ENCODE measurements at places on chromosomes 6 and 20. TPM values are rescaled to one million over a fixed set of nuclear protein-coding genes. Genes with fewer than 3 reads are reported as not detected.

- H3K27ac ChIP-seq, result no peak overlapping the region
- no peak overlapping the region for H3K4me3 ChIP-seq
- peaks cover 7% of the 10 kb centered on the region for H3K4me1 ChIP-seq
- DNase-seq, result no peak
- no peaks in the 10 kb centered on the region for H3K36me3 ChIP-seq
These were observed 1.7 kb downstream of the SLC17A2 start for GRCh38 chr6:25928562-25929324.

ENPP1 gene
- total RNA-seq, result 10.7 TPM

- no peak for DNase-seq
These were observed 34.0 kb upstream of the FOXO3 start for GRCh38 chr6:108526739-108527174.

DNA sequence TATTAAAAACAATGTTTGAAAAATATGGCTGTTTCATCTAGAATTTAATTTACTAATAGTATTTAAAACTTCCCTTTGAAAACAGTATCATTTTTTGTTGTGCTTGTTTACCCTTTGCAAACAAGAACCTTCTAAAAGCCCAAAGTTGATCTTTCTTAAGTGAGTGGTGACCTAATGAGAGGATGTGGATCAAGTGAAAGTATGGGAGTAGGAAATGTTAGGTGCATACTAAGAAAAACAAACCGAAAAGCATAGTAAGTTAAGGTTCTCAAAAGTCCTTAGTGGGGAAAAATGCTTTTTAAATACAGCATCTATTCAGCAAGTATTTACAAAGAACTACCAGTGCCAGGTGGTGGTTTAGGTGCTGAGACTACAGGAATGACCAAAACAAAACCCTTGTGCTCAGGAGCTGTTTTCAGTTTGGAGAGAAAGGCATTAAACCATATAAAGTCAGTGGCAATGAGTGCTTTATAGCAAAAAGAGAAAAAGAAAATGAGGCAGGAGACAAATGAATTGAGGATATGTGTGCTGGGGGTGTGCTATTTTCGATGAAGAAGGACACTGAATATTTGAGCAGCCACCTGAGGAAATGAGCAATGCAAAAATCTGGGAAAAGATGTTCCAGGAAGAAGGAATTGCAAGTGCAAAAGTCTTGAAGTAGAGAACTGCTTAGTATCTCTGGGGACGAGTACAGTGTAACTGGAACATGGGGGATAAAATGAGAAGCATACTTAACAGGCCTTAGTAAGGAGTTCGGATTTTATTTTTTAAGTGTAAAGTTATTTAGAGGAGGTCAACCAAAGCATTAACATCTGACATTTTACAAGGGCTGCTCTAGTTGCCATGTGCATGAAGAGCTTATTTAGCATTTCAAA is 24.0 kb downstream of the RNF146 start:
- peaks cover 10% of the 10 kb centered on the region for H3K4me1 ChIP-seq
- no peaks in the 10 kb centered on the region for H3K27me3 ChIP-seq
- H3K4me3 ChIP-seq, result no peak overlapping the region
- H3K27ac ChIP-seq, result no peak overlapping the region

DNA sequence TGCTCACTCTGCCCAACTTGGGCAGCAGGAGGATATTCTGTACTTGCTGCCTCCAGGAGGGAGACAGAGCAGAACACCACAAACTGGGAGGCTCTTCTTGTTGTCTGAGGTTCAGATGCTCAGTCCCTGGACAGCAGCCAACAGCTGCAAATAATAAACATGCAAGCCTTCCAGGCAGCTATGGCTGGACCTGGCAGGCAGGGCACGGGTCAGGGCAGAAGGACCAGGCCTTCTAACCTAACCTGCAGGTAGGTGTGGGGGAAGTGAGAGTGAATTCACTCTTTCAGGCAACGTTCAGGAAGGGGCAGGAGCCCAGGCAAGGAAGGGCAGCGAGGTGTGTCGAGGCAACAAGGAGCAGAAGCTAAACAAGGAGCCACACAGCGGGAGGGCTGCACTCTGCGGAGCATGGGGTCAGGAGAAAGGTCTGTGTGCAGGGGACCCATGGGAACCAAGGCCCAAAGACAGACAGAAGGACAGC is 31.5 kb downstream of the NINL start:
- H3K27me3 ChIP-seq, result no peaks in the 10 kb centered on the region
- H3K27ac ChIP-seq, result no peak overlapping the region
- H3K36me3 ChIP-seq, result no peaks in the 10 kb centered on the region
- no peak overlapping the region for H3K4me3 ChIP-seq

AK9 gene
- total RNA-seq, result 9.9 TPM

- no peaks in the 10 kb centered on the region for H3K36me3 ChIP-seq
- DNase-seq, result no peak
- H3K27me3 ChIP-seq, result no peaks in the 10 kb centered on the region
- no peak overlapping the region for H3K4me3 ChIP-seq
These were observed 2.5 kb downstream of the SASH1 start for GRCh38 chr6:148345176-148345575.

DNA sequence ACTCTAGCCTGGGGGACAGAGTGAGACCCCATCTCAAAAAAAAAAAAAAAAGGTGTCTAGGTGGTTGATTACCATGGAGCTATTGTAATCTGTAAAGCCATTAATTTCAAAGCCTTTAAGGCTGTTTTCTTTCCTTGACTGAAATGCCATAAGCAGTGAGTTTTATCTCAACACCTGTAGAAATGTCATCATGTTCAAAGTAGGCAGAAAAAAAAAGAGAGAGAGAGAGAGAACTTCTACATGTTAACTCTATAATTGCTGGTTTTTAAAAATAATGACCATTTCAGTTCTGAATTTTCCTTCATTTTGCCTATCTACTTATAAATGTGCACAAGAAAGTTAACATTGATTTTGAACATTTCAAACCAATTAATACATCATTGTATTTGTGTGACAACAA is 29.7 kb upstream of the POLR1H start:
- no peak overlapping the region for H3K27ac ChIP-seq
- H3K4me1 ChIP-seq, result no peaks in the 10 kb centered on the region
- no peak overlapping the region for H3K4me3 ChIP-seq
- no peak for DNase-seq

DNA sequence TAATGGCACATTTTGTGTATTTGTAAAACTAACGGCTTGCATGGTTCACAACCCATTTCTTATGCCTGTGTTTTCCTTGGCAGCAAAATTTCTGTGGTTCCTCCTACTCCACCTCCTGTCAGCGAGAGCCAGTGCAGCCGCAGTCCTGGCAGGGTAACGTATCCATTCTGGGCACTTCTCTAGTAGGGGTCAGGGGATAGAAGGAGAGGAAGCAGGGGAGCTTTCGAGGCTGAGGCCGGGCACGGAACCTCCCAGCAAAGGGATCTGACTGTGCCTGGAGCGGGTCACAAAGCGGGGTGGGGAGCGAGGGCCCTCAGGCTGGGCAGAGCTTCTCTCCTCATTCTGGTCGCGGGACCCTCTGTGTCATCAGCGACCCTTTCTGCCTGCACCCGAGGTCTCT is 58.4 kb downstream of the SYTL3 start:
- peak; percentile 29 for DNase-seq
- H3K4me1 ChIP-seq, result peaks cover 16% of the 10 kb centered on the region
- H3K27ac ChIP-seq, result no peak overlapping the region
- no peak overlapping the region for H3K4me3 ChIP-seq

CDC25B gene
- total RNA-seq, result 24.4 TPM

FAM209B gene
- not detected for total RNA-seq

GRCh38 chr6:75128878-75129570 is 76.8 kb downstream of the COL12A1 start:
- no peaks in the 10 kb centered on the region for H3K36me3 ChIP-seq
- no peak overlapping the region for H3K4me3 ChIP-seq
- H3K27ac ChIP-seq, result no peak overlapping the region
- no peaks in the 10 kb centered on the region for H3K4me1 ChIP-seq
- DNase-seq, result no peak

DNA sequence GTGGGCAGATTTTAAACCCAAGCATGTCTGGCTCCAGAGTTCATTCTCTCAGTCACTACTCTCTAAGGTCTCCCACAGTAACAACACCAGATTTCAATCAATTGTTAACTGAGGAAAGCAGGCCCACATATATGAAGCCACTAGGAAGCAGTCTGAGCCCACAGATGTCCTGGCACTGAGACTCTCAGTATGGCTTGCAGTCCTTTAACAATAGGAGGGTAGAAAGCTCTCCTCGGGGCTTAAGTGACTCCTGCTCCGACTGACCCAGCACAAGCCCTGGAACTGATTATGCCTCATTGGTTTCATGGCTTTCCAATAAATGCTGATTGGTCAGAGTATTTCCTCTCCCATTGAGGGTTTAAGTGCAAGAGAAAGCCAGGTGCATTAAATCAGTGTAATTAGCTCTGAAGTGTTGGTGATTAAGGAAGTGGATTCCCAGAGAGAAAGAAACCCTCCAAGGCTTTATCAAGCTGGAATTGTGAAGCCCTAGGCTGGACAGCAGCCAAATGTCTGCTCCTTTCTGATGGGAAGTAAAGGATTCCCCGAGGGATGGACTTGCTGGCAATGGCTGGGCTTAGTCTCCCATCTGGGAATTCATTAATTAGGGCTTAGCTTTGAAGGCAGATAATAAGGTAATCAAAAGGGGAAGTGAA is 76.6 kb upstream of the PROKR2 start:
- H3K27ac ChIP-seq, result no peak overlapping the region
- no peak for DNase-seq
- H3K36me3 ChIP-seq, result no peaks in the 10 kb centered on the region
- H3K4me1 ChIP-seq, result no peaks in the 10 kb centered on the region
- H3K27me3 ChIP-seq, result no peaks in the 10 kb centered on the region

DNA sequence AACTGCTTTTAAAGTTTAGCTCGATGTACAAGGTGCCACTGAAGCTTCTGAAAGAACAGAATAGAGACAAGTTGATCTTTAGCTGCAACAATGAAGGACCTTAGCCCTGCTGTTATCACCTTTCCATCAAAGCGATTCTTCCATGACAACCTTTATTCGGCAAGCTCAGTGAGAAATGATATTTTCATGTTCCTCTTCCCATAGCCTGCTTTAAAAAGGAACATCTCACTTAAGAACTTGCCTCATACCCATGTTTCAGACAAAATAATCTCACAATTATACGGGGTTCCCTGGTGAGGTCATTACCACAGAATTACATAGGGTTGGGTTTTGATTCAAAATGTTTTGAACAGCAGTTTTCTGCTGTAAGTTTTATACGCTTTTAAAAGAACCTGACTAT is 264.2 kb downstream of the THBS2 start:
- no peaks in the 10 kb centered on the region for H3K4me1 ChIP-seq
- DNase-seq, result no peak
- no peak overlapping the region for H3K4me3 ChIP-seq

TAGAP gene
- 3.6 TPM for total RNA-seq

DNA sequence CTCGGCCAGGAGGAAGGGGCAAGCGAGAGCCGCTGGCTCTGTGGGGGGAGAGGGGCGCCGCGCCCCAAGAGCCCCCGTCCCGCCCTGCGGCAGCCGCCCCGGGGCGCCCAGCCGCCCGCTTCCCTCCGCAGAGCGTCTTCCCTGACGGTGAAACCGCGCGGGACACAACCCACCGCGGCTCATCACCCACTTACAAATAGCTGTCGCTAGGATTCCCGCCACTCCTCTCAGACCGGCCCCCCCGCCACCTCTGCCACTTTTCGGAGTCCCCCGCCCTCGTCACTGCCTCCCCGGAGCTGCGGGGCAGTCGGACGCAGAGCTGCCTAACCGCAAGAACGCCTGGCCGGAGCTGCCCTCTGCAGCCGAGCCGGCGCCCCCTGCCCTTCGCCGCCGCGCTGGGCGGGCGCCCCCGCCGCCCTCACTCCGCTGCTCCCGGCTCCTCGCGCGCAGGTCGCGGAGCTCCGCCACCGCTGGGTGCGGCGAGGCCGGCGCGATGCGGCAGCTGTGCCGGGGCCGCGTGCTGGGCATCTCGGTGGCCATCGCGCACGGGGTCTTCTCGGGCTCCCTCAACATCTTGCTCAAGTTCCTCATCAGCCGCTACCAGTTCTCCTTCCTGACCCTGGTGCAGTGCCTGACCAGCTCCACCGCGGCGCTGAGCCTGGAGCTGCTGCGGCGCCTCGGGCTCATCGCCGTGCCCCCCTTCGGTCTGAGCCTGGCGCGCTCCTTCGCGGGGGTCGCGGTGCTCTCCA is at the start of gene SLC35D3:
TSS of gene SLC35D3 (plus strand) at position 366 of the 749 bp plus-strand sequence. CDS start at position 494, 128 bp downstream.
- H3K4me1 ChIP-seq, result peaks cover 24% of the 10 kb centered on the region
- no peak for DNase-seq
- H3K27ac ChIP-seq, result no peak within 1 kb of the TSS
- no peak within 1 kb of the TSS for H3K4me3 ChIP-seq
- peaks cover 23% of the 10 kb centered on the region for H3K27me3 ChIP-seq

DNA sequence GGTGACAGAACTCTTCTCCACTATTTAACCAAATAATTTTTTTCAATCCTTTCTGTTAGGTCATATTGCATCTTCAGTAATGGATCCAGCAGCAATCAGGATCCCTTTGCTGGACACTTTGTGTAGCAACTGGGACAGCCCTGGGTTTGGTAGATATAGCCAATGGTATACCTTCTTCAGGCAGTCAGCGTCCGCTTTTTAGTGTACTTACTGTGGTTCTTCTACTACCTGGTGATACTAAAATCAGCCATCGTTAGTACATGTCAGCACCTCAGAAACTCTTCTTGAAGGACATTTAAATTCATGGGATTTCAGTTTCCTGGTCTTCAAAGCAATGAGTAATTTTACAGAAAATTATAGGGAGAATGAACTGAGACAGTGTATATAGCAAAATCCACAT is 93.5 kb downstream of the ADGRG6 start:
- H3K36me3 ChIP-seq, result no peaks in the 10 kb centered on the region
- no peaks in the 10 kb centered on the region for H3K4me1 ChIP-seq
- no peak overlapping the region for H3K27ac ChIP-seq
- no peak for DNase-seq
- H3K27me3 ChIP-seq, result peaks cover 4% of the 10 kb centered on the region
- H3K4me3 ChIP-seq, result no peak overlapping the region

GRCh38 chr20:10111959-10112250 is 77.1 kb downstream of the ANKEF1 start:
- H3K27me3 ChIP-seq, result no peaks in the 10 kb centered on the region
- H3K4me1 ChIP-seq, result no peaks in the 10 kb centered on the region
- H3K27ac ChIP-seq, result no peak overlapping the region
- H3K4me3 ChIP-seq, result no peak overlapping the region
- no peaks in the 10 kb centered on the region for H3K36me3 ChIP-seq

PNLDC1 gene
- total RNA-seq, result 0.39 TPM

DNA sequence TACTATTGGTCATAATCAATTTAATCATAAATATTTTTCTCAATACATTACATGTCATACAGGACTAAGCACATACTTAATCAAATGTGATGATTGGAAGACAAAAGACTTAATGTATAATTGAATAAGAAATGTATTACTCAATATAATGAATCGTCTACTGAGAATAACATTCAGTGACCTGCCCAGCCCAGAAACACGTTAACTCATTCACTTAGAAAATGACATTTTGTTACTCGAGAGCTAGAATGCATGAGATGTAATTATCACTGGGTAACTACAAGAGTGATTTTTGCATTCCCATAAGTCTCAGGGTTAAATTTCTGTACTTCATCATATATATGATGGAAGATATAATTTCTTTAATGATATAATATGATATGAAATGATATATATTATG is 444.8 kb downstream of the EYS start:
- no peaks in the 10 kb centered on the region for H3K36me3 ChIP-seq
- DNase-seq, result no peak
- no peaks in the 10 kb centered on the region for H3K27me3 ChIP-seq
- H3K27ac ChIP-seq, result no peak overlapping the region

Measured in adrenal gland (tissue), 19 donors.